ENCODE measurements at places on chromosomes 16 and 17.

DNA sequence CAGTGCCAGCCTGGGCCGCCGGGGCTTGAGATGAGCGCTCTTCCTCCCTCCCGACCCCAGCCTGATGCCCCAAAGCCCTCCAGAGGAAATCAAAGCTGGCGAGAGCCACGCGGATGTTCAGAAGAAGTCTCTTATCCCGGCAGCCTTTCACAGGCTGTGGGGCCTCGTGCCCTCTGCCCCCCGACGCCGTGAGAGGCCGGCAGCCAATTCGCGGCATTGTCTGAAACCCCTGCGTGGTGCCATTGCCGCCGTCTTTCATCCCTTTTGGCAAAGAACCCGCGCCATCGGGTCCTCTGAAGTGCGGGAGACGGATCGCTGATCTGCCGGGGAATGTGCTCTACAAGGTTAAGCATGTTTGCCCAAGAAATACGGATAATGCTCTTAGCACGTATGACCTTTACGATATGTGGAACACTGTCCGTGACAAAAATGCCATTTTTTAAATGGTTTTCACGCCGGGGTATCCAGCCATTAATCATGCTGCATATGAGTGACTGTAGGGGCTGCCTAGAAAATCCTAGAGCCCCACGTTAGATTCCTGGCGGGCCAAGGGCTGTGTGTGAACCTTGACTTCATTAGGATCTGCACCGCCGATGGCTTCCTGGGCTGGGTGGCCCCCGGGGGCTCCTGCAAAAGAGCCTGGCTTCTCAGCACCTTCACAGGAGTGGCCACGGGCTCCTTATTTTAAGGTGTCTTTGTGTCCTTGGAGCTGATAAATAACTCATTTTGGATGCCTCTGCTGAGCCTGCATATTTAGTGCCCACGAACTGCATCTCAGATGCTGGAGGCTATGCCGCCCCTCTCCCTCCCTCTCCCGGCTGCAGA is 165.1 kb upstream of the TNRC6C start:
- DNase-seq: no peak

GRCh38 chr16:15605839-15606517 is 37.0 kb downstream of the MARF1 start:
- DNase-seq: no peak

DNA sequence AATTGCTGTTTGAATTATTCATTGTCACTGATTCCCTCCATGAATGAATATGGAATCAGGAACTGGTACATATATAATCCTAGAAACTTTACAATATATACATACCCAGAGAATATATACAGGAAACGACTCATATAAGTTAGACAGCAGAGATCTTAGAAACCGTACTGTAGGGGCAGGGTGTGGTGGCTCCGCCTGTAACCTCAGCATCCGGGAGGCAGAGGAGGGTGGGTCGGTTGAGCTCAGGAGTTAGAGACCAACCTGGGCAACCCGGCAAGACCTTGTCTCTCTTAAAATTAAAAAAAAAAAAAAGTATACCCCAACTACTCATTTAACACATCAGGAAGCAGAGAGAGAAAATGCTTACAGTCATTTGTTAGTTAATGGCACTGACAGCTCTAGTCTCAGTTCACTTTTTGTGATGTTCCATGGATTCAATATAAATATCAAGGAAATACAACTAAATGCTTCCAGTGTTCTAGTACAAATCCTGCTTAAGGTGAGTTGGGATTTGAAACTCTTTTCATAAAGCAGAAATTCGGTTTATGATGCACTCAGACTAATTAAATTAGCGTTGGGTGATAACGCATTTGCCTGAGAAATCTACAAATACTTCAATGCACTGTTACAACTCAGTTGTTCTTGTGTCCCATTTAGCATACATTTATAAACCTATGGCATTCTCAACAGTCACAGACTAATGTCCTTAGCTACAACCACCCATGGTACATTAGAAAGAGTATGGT is 5.6 kb downstream of the GLG1 start:
- DNase-seq: no peak

- no peak for DNase-seq
These were observed 899.0 kb downstream of the KCNJ2 start for GRCh38 chr17:71068408-71068750.

DNA sequence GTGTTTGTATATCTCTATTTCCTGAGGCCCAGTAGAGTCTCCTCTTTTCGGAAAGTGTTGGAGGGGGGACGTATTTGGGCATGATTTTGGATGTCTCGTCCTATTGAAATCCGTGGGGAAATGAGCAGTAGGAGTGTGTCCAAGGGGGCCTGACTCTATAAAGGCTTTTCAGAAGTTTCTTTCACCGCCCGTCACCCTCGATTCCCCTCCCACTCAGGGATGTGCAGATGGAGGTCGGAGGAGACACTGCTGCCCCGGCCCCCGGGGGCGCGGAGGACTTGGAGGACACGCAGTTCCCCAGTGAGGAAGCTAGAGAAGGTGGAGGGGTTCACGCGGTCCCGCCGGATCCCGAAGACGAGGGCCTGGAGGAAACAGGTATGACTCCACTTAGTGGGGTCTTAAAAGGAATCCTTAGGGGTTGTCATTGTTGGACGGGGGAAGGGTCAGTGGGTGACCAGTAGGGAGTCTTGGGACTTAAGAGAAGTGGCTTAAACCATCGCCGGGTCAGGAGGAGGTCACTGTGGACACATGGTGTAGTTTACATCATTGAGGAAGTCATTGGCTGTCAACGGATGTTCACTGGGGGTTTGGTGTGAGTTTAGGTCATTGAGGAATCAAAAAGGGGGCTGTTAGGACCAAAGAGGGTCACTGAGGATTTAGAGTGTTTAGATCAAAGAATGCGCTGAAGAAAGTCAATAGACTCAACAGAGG is 424 bp downstream of the MON1B start:
- DNase-seq: no peak

- DNase-seq: no peak
These were observed 142.9 kb upstream of the NUDT7 start for GRCh38 chr16:77579351-77579891.

DNA sequence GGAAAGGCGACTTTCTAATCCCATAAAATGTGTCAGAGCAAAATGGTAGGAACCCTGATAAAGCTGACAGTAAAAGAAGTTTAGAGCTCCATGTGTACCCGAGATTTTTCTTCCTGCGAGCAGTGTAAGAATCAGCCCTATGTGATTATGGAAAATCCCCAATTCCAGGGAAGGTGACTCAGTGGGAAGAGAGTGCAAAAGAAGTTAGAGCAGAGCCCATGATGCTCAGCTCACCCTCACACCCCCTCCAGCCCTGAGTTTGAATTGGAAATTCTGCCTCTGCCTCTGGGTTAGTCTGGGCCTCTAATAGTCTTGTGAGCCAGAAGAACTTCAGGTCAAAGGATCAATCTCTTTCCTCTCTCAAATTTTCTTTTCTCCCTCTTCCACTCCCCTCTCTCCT is 12.5 kb downstream of the C17orf78 start:
- DNase-seq: no peak

DNA sequence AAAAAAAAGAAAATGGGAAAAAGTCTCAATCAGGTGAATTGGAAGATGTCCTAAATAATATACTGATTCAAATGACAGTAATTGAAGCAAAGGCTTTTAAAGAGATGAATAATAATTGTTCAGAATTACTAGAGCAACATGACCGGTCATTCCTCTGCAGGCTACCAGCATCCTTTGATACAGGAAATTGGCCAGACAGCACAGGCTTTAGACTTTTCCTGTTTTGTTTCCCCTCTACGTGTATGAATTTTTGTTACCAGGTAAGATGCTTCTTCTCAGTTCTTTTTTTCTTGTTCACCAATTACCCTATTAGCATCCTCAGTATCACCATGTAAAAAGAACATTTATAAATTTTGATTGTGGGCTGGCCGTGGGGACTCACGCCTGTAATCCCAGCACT is 77.5 kb downstream of the RPGRIP1L start:
- no peak for DNase-seq

- DNase-seq: no peak
These were observed 31.5 kb upstream of the FBXW10B start for GRCh38 chr17:15650741-15651582.

DNA sequence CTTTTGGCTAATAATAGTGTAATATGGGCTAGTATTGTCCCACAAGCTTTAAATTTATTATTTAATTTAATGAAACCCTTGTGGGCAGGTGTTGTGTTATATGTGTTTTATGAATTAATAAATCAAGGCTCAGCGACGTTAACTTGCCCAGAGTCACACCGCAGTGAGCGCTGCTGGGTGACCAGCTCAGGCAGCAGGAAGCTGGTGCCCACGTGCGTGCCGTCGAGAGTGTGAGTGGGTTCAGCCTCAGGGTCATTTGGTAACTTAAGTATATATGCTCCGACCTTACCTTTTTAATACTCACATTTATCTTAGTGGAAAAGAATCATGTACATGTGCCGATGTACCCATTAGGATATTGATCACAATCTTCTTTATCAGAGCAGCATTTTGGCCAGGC is 137.4 kb upstream of the CHMP6 start:
- no peak for DNase-seq

DNA sequence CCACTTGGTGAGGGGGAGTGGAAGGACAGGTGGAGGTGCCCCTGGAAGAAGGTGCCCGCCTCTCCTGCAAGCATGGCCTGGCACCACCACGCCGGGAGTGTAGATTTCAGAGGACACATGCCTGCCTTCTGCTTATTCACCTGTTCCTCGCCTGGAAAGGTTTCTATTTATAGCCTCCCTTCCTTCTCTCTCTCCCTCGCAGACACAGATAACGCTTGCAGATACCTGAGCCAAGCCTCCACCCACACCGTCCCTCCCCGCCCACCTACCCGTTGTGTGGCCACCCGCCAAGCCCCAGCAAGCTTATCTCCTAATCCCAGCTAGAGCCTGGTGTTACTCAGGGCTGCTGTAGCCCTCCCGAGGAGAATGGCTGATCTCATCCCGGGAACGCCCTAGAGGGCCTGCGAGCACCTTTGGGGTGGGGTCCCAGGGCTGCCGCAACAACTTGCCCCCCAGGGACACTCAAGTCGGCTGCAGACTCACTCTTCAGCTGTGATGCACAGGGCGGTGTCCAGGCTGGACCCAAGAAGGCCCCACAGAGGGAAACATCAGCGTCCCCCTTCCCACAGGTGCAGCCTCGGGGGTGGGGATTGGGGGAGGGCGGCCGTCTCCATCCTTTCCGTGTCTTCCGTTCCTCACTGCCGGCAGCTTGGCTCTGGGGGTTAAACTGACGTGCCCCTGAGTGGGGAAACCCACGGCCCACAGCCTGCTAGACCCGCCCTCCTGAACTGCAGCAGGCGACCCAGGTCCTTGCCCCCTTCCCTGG is 1.9 kb upstream of the SNAI3 start:
- DNase-seq: no peak

DNA sequence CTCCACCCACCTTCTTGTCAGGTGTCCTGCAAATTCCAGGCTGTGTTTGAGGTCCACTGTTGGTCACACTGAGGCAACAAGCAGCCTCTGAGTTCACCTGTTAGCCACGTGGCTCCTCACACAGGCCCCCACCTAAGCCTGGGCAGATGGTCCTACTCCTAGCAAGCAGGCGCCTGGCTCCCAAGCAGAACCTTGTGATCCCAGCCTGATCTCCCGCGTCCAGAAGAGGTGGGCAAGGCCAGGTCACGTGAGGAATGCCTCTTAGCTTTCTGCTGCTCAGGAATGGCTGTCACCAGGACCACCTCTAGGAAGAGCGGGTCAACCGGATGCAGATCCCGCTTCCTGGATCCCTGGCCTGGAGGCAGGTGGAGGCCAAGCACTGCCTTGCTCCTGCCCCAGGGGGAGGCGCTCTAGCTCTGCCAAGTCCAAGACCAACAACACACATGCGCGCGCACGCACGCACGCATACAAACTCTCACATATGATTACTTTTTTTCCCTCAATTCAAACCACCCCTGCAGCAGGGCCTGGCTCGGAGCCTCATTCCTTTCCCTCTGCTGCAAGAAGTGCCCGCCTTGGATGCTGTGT is 9.5 kb downstream of the CYB561 start:
- DNase-seq: no peak

GRCh38 chr17:58560511-58560910 is 46.1 kb upstream of the MTMR4 start:
- no peak for DNase-seq

DNA sequence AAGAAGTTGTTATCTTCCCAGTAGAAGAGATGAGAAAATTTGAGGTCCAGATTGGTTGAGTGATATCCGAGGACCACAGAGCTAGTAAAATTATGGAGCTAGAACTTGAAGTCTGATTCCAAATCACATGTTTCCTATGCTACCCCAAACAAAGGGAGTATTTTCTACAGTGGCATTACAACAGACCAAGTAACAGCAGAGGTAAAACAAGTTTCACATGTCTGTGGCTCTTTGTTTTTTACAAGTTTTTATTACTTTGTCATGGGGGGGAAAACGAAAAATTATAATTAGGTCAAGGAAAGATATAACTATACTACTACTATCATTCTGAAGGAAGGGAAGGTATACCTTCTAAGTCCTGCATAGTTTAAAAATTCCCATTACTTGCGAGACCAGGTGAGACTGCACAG is 49.4 kb downstream of the KANSL1 start:
- DNase-seq: no peak

- DNase-seq: no peak
These were observed 34.8 kb downstream of the PITPNM3 start for GRCh38 chr17:6521586-6521985.

GRCh38 chr16:80014241-80014939 is 413.9 kb upstream of the MAF start:
- peak; percentile 86 for DNase-seq

- DNase-seq: no peak
These were observed 723 bp downstream of the TRIM37 start for GRCh38 chr17:59105852-59106462.

DNA sequence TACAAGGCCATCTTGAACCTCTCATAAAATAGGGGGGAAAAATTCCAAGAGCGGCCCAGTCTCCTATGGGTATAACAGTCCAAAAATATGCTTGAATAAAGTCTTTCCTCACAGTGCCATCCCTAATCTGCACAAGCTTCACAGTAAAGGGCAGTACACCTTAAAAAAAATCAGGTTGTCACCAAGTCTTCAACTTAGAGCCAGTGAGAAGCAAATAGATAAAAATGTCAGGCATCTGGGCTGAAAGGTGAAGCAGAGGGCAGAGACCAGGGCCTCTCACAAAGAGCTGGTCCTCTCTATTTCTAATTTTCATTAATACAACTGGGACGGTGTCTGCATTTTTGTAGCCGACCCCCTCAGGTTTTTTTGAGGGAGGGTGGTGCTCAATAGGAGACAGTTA is 82.9 kb downstream of the SSH2 start:
- DNase-seq: no peak

DNA sequence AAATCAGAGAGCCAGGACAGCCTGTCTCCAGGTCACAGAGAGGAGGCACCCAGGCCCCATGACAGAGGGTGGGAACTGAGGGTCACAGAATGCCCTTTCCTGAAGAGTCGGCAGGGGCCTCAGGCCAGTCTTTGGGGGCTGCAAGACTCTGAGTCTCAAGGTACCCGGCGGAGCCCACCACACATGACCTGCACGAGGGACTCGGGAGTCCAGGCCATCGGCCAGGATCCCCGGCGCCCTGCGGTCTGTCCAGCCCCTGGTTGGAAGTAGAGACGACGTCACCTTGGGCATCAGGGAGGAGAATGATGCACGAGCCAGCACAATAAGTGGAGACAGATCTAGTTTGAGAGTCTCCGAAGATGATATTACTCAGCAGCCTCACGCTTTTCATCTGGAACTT is 234.7 kb upstream of the SDK2 start:
- no peak for DNase-seq

- no peak for DNase-seq
These were observed 8.4 kb downstream of the CDIPT start for GRCh38 chr16:29854520-29855100.

- no peak for DNase-seq
These were observed 23.8 kb downstream of the AKAP1 start for GRCh38 chr17:57108671-57109392.

Measured in SJSA1 (cell line).